Activated CD4-positive, alpha-beta T cell treated with anti-CD3 and anti-CD28 coated beads, Interleukin-2, Interleukin-6, amounts not matched to agents 100 ng/mL and 50 ng/mL, durations not matched to agents 16 hours and 8 hours (primary cell): ENCODE measurements at places on chromosomes 11 and 22.
A peak's percentile ranks its signal among the peaks of the same experiment; 100 is the strongest.

GRCh38 chr22:39806109-39806508 lies 87.5 kb downstream of the ENTHD1 start:
- DNase-seq: no peak

- DNase-seq: no peak
These were observed 42.1 kb upstream of the PITPNB start for GRCh38 chr22:27961182-27961581.

DNA sequence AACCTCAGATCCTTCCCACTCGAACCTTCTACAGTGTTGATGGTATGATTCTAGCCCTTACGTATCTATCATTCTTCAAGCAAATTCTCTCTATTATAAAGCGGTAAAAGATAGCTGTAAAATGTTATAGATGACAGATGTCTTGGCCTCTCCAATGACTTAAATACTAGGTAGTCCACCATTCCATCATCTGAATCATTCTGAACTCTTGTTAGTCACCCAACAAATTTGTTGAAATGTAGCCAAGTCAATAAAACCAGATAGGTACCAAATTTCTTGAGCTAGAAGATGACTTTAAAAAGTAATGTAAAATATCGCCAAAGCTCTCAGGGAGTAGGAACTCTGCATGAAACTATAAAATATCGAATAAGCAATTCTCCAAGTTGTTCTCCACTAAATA lies 32.6 kb upstream of the PICALM start:
- no peak for DNase-seq

DNA sequence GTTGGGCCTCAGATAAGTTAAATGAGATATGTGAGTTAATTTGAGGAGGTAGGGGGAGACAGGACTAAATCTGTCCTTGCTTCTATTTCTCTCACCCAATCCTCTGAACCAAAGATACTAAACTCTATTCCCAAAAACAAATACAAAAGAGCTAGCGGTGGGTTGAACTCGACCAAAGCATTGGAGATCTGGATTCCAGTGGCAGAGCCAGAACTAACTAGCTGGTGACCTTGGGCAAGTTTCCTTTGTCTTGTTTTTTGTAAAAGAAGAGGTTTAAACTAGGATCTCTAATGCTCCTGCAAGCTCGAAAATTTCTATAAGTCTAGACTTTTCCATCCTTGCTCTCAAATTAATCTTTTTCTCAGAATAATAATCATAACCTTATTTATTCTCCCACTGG lies 1.5 kb downstream of the ME3 start:
- no peak for DNase-seq

- no peak for DNase-seq
These were observed 84.6 kb upstream of the GUCY1A2 start for GRCh38 chr11:107102692-107103477.

DNA sequence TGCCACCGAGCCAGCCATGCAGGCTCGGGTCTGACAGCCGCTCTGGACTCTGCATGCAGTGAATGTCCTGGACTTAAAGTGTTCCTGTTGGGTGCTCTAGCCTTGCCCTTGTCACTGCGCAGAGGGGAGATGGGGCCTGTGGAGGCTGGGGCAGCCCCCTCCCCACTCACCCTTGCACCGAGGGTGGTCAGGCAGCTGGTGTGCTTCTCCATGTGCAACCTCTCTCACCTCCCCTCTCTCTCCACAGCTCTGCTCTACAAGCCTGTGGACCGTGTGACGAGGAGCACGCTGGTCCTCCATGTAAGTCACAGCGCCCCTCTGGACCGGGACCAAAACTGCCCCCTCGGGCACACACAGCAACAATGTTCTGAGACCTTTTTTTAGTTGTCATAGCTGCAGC lies 92.5 kb downstream of the BCR start:
- no peak for DNase-seq

DNA sequence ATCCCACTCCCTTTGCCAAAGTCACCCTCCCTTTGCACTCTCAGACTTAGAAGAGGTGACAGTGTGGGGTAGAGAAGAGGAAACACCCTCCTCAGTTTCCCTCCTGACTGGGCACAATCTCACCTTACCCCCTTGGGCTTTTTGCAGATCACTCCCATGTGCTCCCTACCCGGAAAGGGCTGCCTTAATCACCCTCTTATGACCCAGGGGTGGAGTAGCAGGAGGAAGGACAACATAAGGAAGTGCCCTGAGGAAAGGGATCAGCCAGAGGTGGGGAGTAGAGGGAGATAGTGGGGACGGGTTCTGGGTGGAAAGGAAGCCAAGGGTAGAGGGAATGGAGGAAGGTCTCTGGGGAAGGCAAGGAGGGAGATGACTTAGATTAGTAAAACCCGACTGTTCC lies 52.0 kb downstream of the NRXN2 start:
- DNase-seq: no peak

- no peak for DNase-seq
These were observed 858 bp downstream of the OAF start for GRCh38 chr11:120211522-120212258.

DNA sequence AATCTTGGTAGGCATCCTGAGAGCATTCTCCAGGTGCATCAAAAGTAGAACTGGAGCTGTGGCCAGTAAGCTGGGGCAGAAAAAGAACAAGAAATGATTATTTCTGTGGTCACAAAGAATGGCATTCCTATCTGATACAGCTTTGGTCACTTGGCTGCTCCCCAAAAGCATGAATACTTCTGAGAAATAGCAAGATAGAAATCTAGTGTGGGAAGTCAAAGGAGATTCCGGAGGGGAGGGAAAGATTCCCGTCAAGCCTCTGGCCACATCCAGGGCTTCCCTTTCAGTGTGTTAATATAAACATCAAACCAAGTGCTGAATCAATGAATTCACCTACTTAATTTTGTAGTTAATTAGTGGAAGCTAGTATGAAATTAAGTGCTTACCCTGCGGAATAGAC lies 1185.4 kb downstream of the LRRC4C start:
- no peak for DNase-seq

- DNase-seq: no peak
These were observed at the start of gene BTBD18 for GRCh38 chr11:57751676-57752253. BTBD18 (minus strand) TSS chr11:57751819; CDS start chr11:57751188, 631 bp downstream.

GRCh38 chr11:44312876-44313275 lies 2.9 kb upstream of the ALX4 start:
- no peak for DNase-seq

- DNase-seq: no peak
These were observed 49.4 kb upstream of the RAB1B start for GRCh38 chr11:66218846-66219620.

DNA sequence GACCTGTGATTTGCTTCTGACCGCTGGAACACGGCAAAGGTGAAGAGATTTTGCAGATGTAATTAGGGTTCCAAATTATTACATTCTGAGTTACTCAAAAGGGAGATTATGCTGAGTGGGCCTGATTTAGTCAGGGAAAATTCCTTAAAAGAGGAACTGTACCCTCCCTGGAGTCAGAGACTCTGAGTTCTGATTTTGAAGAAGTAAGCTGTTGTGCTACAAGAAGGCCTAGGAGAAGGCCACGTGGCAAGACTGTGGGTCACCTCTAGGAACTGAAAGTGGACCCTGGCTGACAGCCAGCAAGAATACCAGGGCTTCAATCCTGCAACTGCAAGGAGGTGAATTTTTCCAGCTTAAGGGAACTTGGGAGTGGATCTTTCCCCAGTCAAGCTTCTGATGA lies 45.3 kb downstream of the CHRDL2 start:
- no peak for DNase-seq

DNA sequence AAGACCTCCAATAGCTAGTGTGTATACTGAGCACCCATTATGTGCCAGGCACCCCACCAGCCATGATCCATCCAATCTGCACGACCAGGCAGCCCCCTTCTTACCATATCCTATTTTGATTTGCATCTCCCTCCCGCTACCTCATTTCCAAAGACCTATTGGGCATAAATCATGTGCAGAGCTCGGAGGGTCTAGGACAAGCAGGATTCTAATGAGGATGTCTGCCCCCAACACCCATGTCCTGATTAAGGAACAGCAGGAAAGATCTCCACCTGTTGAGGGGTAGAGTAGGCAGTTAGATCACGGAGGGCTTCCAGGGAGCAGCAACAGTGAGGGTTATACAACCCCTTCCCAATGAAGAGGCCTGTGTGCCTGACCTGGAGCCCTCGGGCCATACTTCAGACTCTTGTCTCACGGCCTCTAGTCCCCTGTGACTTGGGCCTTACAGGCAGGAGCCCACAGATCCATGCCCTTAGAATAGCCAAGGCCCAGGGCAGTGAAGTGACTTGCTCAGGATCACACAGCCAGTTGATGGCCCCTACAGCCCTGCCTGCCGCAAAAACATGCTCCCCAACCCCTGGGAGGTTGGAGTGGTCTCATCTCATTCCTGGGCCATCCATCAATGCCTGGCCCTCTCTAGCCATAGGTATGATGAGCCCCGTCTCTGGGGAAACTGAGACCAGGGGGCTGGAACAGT lies 3.5 kb downstream of the RAB3IL1 start:
- no peak for DNase-seq

- DNase-seq: no peak
These were observed 2.1 kb upstream of the MS4A6A start for GRCh38 chr11:60184824-60185511.

- DNase-seq: no peak
These were observed 10.1 kb downstream of the PRR14L start for GRCh38 chr22:31739795-31740201.

- no peak for DNase-seq
These were observed 78.7 kb downstream of the BDNF start for GRCh38 chr11:27621405-27622161.

DNA sequence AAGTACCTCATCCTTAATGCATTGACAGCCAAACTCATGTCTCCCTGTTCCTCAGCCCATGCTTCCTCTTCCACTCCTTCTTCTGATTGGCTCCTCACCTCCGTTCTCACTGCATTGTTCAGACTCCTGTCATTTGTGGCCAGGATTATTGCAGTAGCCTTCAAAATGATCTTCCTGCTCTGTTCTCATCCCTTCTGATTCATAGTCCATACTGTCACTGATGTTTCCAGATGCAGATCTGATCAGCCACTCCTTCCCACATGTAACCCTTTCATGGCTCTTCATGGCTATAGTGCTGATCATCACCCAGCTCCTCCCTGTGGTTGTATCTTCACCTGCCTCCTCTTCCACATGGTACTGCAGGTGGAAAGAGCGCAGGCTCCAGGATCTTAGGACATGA lies 71.7 kb downstream of the DEPDC5 start:
- DNase-seq: no peak

- no peak for DNase-seq
These were observed 7.1 kb downstream of the SSH3 start for GRCh38 chr11:67310246-67311050.

DNA sequence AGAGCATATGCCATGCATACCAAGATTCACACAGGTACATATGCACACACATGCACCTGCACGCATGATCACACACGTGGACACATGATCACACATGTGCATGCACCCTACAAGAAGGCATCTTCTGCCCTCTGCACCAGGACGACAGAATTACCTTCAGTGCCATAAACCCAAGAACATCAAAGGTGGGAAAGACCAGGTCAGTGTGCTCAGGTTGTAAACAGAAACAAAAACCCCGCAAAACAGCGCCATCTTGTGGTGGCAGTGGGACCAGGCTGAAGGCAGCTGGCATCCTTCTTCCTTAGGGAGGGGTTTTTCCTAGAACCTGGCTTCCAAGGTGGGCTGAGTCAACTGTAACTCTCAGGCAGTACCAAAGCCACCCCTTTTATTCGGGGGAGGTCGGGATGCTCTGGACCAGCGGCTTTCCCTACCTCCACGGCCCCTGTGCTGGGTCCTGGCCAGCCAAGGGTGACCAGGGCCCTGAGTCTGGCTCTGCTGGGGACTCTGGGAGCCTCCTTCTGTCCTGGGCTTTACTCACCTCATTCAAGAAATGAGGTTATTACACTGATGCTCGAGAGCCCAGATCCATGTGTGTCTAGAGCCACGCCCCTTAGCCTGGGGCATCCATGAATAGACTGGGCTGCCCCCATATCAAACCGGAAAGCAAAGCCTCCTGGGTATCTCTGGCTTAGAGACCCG lies 69.4 kb upstream of the FGF3 start:
- DNase-seq: peak; percentile 70

- peak; percentile 39 for DNase-seq
These were observed 15.5 kb downstream of the APOL3 start for GRCh38 chr22:36144886-36145541.

DNA sequence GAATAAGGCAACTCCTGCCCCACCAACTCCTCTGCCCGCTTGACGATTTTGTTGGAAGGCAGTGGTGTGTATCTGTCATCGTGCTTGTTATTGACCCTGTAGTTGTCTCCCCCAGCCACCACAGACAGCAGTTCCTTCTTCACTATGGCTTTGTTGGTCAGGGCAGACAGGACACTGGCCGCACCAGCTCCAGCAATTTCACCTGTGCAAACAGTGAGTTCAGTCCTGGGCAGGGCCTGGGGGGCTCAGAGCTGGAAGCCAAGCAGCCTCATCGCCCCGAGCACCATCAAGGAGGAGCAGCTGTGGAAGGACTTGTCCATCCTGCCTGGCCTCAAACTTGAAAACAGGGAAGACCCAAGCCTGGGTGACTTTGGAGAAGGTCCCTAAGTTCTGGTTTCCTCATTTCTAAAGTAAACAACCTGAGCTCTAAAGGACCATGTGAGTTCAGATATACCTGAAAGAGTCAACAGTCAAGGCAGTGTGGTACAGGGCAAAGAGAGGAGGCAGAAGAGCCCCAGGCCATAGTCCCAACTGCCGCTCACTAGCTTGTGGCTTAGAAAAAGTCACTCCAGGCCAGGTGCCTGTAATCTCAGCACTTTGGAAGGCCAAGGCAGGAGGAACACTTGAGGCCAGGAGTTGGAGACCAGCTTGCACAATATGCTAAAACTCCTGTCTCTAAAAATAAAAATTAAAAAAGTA lies 4.6 kb downstream of the PLAAT2 start:
- no peak for DNase-seq

GRCh38 chr11:108958368-108959104 lies 293.7 kb downstream of the DDX10 start:
- DNase-seq: peak; percentile 16

DNA sequence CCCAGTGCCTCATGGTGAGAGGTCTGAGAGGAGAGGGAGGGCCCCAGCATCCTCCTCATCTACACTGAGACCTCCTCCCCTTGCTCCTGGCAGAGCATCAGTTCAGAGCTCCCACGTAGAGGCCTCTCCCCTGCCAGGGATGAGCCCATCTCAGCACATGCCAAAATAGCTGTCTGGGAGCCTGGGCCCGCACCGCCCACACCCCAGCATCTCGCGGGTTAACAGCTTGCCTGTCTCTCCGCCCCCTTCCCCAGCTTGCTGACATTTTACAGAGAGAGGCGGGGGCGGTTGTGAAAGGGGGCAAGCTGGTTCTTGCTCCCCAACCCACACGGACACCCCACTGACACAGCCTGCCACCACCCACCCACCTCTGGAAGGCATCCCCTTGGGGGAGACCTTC lies 6.4 kb downstream of the DGKZ start:
- DNase-seq: peak; percentile 48

GRCh38 chr11:58832056-58832645 lies 12.4 kb downstream of the GLYATL2 start:
- no peak for DNase-seq

GRCh38 chr11:61378713-61379313 lies 13.6 kb upstream of the TMEM216 start:
- no peak for DNase-seq

GRCh38 chr22:49492308-49492707 lies 335.4 kb downstream of the BRD1 start:
- no peak for DNase-seq
